ENCODE measurements at places on chromosomes 16 and 17.
A peak's percentile ranks its signal among the peaks of the same experiment; 100 is the strongest.

DNA sequence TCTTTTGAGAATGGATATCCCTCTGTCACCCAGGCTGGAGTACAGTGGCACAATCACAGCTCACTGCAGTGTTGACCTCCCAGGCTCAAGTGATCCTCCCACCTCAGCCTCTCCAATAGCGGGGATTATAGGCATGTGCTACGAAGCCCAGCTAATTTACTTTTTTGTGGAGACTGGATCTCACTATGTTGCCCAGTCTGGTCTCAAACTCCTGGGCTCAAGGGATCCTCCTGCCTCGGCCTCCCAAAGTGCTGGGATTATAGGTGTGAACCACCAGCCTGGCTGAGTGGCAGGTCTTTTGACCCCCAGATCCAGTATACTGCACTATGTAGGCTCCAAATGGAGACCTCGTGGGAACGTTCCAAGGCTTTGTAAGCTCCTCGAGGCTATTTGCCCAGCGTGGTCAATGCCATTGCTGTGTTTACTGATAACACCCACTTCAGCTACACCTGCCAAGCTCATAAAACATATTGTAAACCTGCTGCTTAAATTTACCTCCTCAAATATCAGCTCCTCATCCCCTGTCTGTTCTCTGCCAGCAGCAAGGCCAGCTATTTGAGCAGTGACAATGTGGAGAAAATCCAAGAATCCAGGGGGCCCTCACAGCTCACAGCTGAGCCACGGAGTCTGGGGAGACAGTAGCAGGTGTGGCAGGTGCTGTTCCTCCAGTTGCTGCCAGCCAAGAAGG lies 16.2 kb upstream of the KIFC3 start:
- DNase-seq, result no peak

GRCh38 chr16:15741207-15741871 lies 91.3 kb downstream of the NDE1 start:
- DNase-seq, result no peak

GRCh38 chr17:50440172-50440837 lies 14.3 kb downstream of the ACSF2 start:
- DNase-seq, result peak; percentile 83

DNA sequence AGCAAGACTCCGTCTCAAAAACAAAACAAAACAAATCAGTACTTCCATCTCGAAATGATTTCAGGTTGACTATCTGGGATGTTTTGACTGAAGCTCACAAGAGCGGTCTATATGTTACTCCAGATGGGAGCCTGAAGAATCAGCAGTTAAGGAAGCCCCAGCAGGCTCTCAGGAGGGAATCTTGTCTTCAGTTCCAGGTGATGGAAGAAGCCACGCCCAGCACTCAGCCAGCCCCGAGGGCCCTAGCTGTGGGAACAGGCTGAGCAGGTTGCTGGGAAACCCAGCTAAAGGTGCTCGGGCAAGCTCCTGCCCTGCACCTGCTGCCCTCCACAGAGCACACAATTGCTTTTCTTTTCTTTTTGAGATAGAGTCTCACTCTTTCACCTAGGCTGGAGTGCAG lies 32.4 kb downstream of the WIPI1 start:
- peak; percentile 41 for DNase-seq

- DNase-seq, result no peak
Observed at GRCh38 chr16:6853565-6853964, 479.1 kb upstream of the RBFOX1 start.

DNA sequence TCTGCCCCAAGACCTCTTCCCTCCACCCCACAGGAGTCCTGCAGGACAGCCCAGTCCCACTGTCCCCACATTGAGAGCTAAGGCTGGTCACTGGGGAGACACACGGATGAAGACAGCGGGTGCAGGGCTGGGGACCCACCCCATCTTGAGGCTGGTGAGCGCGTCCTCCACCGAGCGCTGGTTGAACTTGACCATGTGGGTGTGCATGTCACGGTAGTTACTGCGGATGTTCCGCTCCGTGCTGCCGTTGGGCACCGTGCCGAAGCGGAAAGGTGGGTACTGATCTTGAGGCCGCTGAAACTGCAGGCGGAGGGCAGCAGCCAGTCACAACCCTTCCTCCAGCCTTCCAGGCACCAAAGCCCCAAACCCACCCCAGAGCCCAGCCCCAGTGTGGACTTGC lies 13.1 kb downstream of the GRIN2C start:
- DNase-seq, result no peak

DNA sequence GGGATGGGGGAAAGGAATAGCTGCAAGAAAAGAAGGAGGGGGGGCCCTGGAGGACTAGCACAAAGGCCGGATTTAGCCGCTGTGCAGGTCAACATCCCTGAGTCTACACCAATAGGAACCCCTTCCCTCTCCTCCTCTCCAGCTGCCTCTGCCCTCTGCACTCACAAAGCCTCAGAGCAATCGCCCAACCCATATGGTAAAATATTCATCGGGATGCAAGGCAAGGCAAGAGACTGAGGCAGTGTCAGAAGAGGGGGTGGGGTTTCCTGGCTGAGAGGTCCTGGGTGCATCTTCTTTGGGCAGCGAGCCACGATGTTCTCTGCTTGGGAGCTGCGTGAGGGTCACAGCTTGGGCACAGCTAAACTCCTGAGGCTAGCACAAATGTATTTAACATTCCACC lies 115.5 kb upstream of the NLRP1 start:
- no peak for DNase-seq

- DNase-seq, result peak; percentile 87
Observed at GRCh38 chr16:67173808-67174705, 3.7 kb downstream of the NOL3 start.

DNA sequence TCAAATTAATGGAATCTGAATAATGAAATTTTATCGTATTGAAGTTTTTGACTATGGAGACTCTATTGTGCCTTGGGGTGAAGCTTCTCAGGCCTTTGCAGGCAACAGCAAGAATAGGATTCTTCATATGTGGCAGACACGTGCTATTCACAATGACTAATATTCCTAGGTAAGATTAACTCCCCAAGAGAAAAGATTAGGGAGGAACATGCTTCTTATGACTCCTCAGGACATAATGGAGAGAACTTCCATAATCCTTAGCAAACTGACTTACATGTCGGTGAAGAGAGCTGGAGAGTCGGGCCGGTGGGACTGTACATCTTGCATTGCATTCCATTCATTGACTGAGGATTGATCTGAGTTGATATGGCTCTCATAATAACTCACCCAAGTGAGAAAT lies 48.9 kb upstream of the CORO6 start:
- DNase-seq, result no peak

All from large intestine (tissue), 12 donors.